ENCODE measurements at places on chromosomes 16 and 17.

GRCh38 chr16:48421741-48422140, 36.5 kb upstream of the SIAH1 start:
- DNase-seq = no peak

- DNase-seq = no peak
These were observed 4.8 kb downstream of the P2RX1 start for GRCh38 chr17:3911271-3912053.

- DNase-seq = peak; percentile 73
These were observed 606 bp downstream of the THAP11 start for GRCh38 chr16:67842509-67843342.

DNA sequence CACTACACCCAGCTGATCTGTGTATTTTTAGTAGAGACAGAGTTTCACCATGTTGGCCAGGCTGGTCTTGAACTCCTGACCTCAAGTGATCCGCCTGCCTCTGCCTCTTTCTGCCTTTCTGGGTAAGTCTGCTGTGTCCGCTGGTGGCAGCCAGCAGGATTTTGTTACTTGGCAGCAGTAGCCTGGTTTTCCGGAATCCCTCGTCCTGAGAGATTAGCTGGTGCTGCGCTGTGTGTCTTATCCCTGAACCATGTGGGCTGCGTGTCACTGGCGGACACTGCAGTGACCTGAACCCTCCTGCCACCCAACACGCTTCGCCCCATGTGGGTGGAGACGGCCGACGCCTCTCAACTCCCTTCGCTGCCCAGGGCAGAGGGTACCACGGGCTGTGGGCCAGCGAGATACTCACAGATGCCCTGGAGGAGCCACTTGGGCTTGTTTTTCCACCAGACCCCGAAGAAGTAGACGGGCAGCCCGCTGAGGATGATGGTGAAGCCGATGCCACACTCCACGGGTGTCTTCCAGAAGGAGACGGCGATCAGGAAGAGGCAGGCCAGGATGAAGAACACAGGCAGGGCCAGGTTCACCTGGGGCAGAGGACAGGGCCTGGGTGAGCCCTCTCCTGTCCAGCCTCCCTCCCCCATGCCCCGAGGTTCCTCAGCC, 35.2 kb downstream of the SLC7A5 start:
- DNase-seq = no peak

DNA sequence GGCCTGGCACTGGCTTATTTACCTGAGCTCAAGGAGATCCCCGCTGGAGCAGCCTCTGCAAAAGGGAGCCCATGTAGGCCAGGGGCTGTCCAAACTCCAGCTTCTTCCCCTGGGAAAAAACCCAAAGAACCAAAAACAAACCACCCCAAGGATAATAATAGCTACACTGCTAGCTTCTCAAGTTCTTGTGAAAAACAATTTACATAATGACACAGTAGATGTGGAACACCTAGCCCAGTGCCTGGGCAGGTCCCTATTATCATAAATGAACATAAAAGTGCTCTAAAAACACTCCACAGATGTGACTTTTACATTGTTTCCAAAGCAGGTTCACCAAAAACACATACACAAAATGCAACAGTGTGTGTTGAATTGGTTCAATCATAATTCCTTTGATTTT, 27.3 kb downstream of the CENPV start:
- no peak for DNase-seq

- no peak for DNase-seq
These were observed 95.7 kb downstream of the WNT3 start for GRCh38 chr17:46722662-46723285.

DNA sequence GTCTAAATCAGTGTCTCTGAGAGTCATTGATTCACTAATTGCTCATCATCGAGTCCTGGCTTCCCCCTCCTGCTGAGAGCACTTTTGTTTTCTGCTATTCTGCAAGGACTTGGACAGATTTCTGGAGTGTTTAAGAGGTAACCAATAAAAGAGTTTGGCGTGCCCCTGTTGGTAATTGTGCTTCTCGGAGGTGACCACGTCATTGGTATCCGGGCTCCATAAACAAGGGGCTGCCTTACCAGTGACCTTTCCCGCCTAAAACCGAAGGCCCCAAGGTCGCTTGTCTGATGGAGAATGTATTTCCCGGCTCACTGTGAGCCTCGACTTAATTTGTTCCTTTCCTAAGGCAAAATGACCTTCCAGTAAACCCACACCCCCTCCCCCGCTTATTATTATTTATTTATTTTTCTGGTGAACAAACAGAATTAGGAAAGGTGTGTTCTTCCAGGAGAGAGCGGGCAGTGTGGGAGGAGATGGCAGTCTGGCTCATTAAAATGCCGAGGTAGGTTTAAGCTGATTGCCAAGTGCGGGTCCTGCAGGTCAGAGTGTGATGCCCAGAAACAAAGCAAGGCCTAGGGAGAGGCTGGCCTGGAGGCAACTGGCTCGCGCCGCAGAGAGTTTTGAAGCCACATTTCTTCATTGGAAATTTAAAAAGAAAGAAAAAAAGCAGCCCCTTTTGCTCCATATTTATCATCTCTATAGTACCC, 30.2 kb downstream of the MSI2 start:
- DNase-seq = peak; percentile 44

DNA sequence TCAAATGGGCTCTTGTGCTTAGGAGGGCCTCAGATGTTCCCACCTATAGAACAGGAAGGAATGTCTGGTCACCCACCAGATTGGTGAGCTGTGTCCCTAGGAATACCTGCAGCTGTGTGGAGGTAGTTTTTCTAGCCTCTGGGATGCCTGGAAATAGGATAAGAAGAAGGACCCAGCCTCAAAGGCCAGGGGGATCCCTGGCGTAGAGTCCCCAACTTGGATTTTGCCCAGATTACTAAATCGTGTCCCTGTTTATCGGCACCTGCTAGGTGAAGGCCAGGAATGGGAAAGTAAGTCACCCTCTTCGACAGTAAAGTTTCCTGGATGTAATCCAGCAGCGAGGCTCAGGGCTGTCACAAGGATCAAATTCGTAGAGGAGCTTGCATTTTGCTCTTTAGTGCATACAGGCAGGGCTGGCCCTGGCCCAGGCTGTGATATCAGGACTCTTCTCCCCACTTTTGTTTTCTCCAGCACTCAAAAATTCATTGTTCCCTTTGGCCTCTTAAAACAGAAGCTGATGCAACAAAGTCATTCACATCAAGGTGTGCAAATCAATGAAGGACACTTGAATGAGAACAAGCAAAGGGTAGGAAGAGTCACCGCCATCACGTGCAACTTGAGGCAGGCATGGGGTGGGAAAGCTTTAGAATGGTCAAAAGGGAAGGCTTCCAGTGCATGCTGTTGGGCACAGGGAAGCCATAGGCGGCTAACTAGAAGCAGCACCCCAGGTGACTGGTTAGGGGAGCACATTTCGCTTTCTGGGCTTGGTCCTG, 7.5 kb downstream of the SLC13A2 start:
- DNase-seq = no peak

- peak; percentile 82 for DNase-seq
These were observed 981 bp upstream of the UNC13D start for GRCh38 chr17:75845058-75845711.

GRCh38 chr17:39660397-39661385, 4.5 kb upstream of the TCAP start:
- DNase-seq = no peak

DNA sequence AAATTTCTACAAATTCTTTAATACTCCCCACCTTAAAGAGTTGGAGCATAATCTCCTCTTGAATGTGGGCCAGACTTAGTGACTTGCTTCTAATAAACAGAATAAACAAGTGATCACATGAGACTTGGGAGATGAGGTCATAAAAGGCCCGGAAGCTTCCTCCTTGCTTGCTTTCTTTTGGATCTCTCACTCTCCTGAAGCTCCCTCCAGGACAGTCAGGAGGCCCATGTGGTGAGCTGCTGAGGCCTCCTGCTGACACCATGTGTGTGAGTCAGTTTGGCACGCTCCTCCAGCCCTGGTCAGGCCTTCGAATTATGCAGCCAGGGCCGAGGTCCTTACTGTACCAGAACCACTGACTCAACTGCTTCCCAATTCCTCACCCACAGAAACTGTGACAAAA, 53.2 kb downstream of the NDEL1 start:
- DNase-seq = no peak

- DNase-seq = no peak
These were observed 438.0 kb upstream of the PMFBP1 start for GRCh38 chr16:72609933-72610332.

- no peak for DNase-seq
These were observed 26.0 kb downstream of the DYNLL2 start for GRCh38 chr17:58109197-58109596.

DNA sequence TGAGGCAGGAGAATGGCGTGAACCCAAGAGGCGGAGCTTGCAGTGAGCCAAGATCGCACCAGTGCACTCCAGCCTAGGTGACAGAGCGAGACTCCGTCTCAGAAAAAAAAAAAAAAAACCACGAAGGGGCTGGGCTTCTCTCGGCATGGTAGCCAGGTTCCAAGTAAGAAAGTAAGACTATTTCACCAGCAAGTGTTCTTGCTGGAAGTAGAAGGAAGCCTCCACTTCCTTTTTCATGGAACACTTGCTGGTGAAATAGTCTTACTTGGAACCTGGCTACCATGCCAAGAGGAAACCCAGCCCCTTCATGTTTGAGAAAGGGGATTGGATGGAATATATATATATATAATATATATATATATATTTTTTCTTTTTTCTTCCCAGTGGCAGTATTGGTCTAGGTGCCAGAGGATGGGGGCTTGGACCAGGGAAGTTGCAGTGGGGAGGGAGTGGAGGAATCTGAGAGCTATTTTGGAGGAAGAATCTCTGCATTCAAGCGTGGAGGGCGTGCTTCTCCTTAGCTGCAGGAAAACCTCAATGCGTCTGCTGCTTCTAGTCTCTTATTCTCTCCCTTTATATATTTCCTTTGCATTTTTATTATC, 7.2 kb upstream of the N4BP1 start:
- DNase-seq = no peak

DNA sequence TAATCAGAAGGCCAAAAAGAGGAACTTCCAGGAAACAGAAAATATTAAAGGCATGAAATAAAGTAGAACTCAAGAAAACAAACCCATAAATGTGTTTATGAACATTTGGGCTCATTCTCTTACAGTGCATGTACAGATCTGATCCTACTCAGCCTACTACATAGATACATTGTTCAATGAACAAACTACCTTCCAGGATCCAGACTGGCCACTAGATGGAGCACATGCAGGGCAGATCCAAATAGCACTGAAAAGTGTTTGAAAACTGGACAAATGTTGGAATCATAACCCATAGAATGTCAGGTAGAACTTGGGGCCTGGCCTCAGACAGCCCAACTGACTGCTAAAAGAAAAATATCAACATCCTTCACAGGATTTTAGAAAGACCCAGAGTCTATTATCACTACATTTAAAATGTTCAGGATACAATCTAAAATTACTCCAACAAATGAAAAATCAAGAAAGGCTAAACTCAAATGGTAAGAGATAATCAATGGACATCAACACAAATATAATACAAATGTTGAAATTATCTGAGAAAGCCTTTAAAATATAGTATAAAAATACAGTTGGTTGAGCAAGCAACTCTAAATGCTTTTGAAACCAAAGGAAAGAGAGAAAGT, 122.4 kb upstream of the NUDT7 start:
- peak; percentile 35 for DNase-seq

- no peak for DNase-seq
These were observed 1.4 kb upstream of the CACNA1G start for GRCh38 chr17:50558941-50559614.

DNA sequence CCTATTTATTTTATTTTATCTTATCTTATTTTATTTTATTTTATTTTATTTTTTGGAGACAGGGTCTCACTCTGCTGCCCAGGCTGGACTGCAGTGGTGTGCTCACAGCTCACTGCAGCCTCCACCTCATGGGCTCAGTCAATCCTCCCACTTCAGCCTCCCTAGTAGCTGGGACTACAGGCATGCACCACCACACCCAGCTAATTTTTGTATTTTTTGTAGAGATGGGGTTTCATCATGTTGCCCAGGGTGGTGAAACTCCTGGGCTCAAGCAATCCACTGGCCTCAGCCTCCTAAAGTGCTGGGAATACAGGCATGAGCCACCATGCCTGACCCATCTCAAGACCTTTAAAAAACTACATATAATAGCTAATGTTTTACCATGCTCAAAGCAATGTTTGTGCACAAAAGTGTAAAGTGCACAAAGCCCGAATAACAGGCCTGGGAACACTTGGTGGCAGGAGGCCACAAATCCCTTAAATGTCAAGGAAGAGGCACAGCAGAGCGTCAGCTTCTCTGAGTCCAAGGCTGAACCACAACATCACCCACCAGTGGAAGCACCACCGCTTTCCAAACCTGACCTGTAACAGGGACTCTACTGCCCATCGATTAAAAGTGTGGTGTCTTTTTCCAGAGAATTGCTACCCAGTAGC, 30.6 kb upstream of the SLC39A11 start:
- DNase-seq = no peak

GRCh38 chr17:57279432-57279831, 23.1 kb downstream of the MSI2 start:
- no peak for DNase-seq

- DNase-seq = no peak
These were observed 101.8 kb upstream of the CDH13 start for GRCh38 chr16:82524976-82525375.

GRCh38 chr17:42477173-42477572, 18.5 kb downstream of the ATP6V0A1 start:
- DNase-seq = no peak

DNA sequence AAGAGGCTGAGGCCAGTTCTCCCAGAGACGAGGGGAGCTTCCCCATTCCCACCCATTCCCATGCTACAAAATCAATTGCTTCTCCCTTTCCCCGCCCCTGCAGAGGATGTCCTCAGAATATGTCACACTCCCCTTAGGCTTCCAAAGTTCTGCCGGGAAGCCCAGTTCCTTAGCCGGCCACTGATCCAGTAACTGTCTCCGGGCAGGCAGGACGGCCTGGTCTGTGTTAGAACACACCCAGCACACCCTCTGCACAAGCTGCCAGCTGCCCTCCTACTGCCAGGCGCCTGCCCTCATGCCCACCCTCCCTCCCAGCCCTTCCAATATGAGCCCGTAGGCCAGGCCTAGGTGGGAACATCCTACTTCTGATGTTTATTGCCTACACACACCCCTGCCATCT, 31.1 kb downstream of the SGSM2 start:
- no peak for DNase-seq

DNA sequence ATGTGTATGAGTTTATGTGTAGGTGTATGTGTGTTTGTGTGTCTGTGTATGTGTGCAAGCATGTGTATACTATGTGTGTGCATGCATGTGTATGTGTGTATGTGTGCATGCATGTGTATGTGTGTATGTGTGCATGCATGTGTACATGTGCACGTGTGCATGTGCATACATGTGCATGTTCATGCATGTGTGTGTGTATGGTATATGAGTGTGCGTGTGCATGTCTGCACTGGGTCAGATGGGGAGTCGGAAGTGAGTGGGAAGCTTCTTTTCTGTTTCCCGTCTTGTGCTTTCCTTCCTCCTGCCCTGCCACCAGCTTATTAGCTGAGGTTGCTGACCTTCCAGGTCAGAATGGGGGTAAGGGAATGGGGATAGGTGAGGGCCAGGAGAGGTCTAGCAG, 174.7 kb downstream of the MAP2K4 start:
- DNase-seq = no peak

- no peak for DNase-seq
These were observed 3.0 kb upstream of the ZNF213 start for GRCh38 chr16:3131755-3132377.

- DNase-seq = peak; percentile 74
These were observed 304.4 kb downstream of the HS3ST3B1 start for GRCh38 chr17:14605267-14605599.

GRCh38 chr16:50102051-50102746, 36.4 kb downstream of the HEATR3 start:
- peak; percentile 42 for DNase-seq
